MCF 10A (cell line): ENCODE measurements at places on chromosomes 13 and 19. TPM values are rescaled to one million over a fixed set of nuclear protein-coding genes. Genes with fewer than 3 reads are reported as not detected.

GRCh38 chr19:29873024-29873800 lies 61.4 kb downstream of the CCNE1 start:
- peak; percentile 23 for DNase-seq

Gene SLC25A41
- total RNA-seq: not detected in 2 replicates

- DNase-seq: no peak
Observed at GRCh38 chr19:13054626-13055212, 47.9 kb downstream of the LYL1 start.

DNA sequence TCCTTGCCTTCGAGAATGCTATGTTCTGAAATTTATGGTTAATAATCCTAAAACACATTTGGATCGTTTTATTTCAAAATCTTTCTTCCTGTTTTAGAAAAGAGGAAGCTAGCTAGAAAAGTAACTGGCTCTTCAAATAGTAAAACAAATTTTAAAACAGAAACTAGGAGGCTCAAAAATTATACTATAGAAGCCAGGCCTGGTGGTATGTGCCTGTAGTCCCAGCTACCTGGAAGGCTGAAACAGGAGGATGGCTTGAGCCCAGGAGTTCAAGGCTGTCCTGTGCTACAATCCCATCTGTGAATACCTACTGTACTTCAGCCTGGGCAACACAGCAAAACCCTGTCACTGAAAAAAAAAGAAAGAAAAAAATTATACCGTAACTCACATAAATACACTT lies 57.9 kb downstream of the ELF1 start:
- DNase-seq: no peak

- no peak for DNase-seq
Observed at GRCh38 chr19:47142779-47143178, 12.1 kb downstream of the SAE1 start.

- DNase-seq: peak; percentile 49
Observed at GRCh38 chr13:81872581-81872980, 1531.7 kb upstream of the SPRY2 start.

- DNase-seq: no peak
Observed at GRCh38 chr19:32676186-32676894, 692 bp downstream of the RGS9BP start.

Gene PCDH17
- total RNA-seq: not detected in 2 replicates

Gene RNF225
- total RNA-seq: 0.63 and 0.98 TPM in 2 replicates

GRCh38 chr13:103607995-103608394 lies 541.8 kb upstream of the SLC10A2 start:
- no peak for DNase-seq

DNA sequence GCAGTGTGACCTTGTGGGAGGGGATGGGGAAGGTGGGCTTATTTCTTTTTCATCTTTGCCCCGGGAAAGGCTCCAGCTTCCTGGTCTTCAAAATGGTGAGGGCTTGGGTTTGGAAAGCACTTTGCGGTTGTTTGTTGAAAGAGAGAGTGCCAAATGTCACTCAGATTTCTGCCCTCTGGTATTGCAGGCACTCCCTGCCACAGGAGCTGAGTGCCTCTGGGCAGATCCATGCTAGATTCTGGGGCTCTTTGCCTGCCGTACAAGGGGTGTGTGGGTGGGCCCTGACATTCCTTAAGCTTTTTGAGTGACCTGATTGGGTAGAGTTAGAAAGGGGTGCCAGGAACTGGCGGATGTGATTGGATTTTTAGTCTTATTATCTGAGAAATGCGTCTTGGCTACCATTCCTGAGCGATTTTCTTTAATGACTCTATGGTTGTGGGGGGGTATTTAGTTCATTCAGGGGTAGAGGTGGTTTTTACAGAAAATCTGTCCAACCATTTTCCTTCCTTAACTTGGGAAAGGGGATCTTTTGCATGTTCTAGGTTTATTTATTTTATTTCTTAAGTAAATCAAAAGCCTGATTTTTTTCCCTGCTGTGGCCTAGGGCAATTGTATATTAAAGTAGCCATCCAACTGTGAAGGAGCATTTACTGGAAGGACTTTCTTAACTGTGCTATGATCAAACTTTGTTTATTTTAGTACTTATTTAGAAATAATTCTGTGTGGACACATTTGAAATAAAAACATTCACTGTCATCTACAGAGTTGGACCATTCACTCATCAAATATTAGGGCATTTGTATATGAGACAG lies 3.2 kb downstream of the ARHGAP35 start:
- DNase-seq: peak; percentile 85

DNA sequence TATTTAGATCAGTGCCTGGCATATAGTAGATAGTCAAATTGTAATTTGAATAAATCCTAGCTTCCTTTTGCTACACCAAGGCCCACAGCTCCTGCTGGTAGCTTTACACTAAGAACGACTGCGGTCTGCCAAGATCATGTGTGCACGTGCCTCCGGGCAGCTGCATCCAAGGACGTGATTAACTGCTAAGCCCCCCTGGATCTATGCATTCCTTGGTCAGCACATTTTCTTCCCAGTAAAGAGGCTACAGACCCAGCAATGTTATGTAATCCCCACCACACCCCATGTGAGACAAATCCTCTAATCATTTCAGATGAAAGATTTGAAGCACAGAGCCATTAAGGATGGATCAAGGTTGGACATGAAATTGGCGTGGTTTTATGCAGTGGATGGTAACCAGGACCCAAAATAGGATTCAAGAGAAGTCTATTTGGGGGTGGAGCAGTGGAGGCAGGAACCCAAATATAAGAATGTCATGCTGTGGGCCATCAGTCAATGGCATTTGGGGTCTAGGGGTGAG lies 65.2 kb upstream of the PEG3 start:
- DNase-seq: no peak

- DNase-seq: no peak
Observed at GRCh38 chr13:102399791-102400674, 1.8 kb downstream of the FGF14 start.

DNA sequence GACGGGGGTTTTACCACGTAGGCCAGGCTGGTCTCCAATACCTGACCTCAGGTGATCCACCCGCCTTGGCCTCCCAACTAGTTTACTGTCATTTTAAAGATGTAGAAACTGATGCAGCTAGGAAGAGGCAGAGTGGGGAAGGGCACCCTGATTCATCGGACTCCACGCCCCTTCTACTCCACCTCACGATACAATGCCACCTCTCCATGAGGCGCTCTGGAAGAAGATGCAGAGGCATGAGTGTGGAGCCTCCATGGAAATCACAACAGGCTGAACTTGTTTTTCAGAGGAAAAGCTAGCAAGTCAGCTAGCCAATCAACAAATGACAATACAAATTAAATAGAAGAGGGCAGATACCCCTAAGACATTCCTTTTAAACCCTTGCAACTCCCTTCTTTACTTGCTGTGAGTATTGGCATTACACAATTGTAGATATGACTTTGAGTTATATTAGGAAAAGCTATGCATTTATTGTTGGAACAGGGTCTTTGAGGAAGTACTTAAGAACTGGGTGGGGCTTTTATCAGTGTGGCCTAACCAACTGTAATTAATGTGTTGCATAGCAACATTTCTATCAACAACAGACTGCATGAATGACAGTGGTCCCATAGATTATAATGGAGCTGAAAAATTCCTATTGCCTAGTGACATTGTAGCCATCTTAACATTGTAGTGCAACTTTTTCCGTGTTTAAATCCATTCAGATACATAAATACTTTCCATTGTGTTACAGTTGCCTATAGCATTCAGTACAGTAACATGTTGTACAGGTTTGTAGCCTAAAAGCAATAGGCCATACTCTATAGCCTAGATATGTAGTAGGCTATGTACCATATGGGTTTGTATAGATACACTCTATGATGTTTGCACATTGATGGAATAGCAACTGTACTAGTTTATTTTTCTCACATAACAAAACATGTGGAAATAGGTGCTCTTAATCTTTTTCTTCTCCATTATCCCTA lies 17.6 kb downstream of the WDFY2 start:
- DNase-seq: no peak

Gene FZR1
- 46.4 and 48.9 TPM in 2 replicates for total RNA-seq

DNA sequence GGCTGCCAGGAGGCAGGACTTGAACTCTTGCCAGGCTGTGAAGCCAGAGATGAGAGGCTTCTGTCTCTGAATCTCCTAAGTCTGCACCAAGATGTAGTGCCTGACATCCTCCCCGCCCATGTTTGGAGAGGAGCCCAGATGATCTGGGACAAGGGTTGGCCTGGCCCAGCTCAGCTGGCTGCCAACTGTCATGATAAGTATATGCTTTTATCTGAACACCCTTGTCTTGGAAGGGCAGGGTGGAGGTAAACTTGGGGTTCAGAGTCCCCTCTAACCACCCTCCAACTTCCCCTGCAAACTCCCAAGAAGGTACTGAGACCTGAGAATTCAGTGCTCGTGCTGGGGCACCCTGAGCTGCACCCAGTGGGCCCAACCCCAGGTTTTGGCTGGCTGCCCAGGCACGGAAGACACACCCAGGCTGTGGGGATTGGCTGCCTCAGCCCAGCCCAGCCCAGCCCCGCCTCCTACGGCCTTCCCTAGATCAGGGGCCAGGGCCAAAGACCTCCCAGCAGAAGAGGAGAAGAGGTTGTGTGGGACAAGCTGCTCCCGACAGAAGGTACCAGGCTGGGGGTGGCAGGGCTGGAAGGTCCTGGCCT lies at the start of gene CYP4F12:
Gene CYP4F12, plus strand, starts transcription at position 508 of the 596 bp plus-strand sequence. CDS start 443 bp downstream, outside the sequence.
- DNase-seq: peak; percentile 73

- DNase-seq: no peak
Observed at GRCh38 chr19:17541184-17541759, 14.2 kb upstream of the COLGALT1 start.
